ENCODE measurements at places on chromosomes 11 and 22.

- no peak for DNase-seq
These were observed 64.8 kb upstream of the FAR1 start for GRCh38 chr11:13603661-13604060.

DNA sequence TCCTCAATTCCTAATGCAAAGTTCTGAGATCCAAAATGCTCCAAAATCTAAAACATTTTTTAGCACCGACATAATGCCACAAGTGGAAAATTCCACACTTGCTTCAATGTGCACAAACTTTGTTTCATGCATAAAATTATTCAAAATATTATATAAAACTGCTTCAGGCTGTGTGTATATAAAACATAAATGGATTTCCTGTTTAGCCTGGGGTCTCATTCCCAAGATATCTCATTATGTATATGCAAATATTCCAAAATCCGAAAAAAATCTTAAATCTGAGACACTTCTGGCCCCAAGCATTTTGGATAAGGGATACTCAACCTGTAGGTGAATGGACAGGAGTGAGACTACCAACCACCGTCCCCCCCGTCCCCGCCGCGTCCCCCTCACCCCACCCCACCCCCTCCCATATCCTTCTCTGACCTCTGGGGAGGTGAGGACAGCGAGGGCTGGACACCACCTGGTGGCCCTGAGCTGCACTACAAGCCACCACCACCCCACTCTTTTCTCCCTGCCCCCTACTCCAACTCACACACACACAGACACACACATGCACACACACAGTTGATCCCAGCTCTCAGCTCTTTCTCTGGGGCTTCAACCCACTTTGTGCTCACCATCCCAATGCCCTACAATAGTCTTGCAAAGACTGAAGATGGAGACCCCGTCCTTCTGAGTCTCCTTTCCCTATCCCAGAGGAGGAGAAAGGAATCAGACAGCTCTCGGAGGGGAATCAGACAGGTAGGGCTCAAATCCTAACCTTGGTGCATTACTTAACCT is 101.0 kb downstream of the PDE2A start:
- no peak for DNase-seq

DNA sequence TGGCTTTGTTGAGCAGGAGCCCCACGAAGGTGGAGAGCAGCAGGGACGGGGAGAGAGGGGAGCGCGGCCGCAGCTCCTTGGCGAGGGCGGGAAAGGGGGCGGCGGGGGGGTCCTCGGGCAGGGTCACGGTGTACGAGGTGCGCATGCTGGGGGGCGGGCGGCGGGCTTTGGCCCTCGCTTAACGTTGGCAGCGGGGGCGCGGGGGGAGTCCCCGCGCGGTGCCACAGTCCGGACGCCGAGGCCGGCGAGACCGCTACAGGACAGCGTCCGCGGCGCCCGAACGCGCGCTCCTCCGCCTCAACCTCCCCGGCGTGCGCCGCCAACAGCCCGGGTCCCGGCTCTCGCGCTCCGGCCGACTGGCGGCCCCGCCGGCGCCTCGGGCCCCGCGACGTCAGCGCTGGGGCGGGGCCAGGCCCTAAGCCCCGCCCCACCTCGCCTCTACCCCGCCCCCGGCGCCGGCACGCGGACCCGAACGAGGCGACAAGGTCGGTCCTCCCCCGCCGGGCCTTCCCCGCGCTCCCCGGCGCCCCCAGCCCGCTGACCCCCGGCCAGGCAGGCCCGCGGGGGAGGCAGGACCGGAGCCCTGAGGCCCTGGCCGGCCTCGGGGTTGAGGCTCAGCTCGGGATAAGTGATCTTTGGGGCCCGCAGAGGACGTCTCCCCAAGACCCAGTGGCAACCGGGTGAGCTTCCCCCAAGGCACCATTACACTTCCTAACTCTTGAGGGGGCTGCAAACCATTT is 17.5 kb downstream of the USP2 start:
- no peak for DNase-seq

GRCh38 chr11:119624102-119624615 is 104.8 kb downstream of the NECTIN1 start:
- DNase-seq, result no peak

GRCh38 chr11:78266451-78266850 is 77.7 kb downstream of the USP35 start:
- DNase-seq, result no peak

DNA sequence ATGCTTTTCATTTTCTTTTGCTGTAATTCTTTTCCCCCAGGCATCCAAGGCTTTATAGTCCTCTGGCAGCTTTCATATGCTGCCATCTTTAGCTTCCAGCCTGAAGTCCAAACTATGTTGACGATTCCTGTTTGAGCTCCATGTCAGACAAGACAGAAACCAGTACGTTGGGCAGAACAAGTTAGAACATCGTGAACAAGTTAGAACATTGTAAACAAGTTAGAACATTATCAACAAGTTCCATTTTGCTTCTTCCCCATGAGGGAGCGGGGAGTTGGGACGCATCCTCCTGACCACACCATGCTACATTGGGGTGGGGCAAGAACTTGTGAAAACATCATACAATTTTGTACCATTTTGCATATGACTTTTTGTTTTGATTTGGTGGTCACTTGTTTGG is 23.9 kb downstream of the GLB1L2 start:
- DNase-seq, result no peak

DNA sequence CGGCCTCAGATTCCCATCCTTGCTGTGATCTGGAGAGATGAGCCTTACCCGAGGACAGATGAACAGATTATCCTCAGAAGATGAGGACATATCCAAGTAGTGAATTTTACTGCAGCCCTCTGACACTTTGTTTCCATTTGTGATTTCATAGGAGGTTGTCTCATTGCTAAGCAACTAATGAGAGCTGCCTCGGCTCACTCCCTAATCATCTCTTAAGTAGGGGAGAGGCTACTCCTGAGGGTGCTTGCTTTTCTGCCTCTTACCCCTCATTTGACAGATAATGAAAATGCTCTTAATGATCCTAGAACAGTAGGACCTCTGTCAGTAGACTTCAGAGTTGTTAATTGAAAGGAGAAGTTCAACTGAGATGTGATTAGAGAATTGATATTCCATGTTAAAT is 150.9 kb downstream of the TBC1D22A start:
- DNase-seq, result no peak

DNA sequence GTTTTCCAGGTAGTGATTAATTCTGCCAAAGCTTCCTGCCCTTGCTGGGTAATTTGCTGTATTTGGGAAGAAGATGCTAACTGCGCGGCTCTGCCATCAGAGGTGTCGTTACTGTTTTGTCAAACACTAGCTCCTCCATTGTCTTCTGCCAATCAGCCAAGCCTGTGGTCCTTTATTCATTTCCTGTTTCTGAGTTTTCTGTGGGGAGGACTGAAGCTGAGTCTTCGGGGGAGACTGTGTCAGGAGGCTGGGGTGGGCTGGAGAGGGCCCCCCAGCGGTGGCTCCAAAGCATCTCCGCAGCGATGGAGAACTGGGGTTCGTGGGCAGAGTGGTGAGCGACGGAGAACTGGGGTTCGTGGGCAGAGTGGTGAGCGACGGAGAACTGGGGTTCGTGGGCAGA is 322.9 kb upstream of the B3GAT1 start:
- no peak for DNase-seq

- DNase-seq, result no peak
These were observed 509 bp upstream of the PRRG4 start for GRCh38 chr11:32829157-32829679.

DNA sequence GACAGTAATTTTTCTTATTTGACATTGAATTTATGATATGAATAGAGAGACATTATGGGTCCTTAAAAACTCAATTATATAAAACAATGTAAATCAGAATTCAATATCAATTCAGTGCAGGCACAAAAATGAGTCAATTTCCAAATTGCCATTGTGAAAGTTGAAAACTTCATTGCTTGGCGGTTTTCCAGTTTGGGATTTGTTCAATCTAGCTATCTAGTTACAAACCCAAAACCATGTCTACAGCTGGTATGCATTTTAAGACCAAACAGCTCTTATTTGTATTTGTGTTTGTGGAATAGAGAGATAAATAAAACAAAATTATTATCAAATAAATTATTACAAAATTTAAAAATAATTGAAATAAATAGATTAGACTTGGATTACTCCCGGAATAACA is 1206.6 kb upstream of the RAG2 start:
- DNase-seq, result no peak

- DNase-seq, result no peak
These were observed at the start of gene PHLDB1 for GRCh38 chr11:118607401-118608359. Gene PHLDB1, plus strand, starts transcription at chr11:118607615. Its CDS starts 6,222 bp downstream, at chr11:118613837.

GRCh38 chr11:110345743-110346142 is 49.3 kb upstream of the RDX start:
- DNase-seq, result no peak

DNA sequence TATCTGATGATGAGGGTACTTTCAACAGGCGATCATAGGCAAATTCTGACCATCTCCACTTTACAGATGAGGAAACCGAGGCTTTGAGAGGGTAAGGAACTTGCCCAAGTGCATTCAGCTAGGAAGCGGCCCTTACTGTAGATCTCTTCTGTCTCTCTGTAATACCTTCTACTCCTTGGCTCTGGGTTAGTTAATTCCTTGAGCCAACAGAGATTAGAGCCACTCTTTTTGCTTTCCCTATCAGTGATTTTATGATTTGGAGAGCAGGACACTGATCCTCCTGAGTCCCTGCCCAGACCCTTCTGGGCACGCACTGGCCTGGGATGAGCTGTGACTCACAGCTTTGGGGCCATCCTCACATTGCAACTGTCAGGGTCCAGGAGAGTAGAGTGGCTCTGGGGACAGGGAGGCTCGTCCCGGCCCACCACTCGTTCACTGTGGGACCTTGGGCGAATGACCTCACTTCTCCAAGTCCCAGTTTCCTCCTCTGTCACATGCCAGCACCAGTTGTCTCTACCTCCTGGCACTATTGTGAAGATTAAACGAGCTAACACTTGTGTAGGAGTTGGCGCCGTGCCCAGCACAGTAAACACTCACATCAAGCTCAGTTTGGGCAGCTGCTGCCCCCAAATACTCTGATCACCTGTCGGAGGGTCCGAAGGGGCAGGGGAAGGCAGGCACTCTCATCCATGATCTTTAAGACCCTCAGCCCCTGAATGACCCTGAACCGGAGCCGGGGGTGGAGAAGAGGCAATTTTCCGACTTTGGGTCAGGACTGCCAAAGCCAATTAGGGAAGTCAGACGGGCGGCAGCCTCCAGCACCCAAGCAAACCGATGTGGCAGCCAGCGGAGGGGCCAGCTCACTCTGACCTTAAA is 235.0 kb downstream of the MIAT start:
- DNase-seq, result peak; percentile 89

DNA sequence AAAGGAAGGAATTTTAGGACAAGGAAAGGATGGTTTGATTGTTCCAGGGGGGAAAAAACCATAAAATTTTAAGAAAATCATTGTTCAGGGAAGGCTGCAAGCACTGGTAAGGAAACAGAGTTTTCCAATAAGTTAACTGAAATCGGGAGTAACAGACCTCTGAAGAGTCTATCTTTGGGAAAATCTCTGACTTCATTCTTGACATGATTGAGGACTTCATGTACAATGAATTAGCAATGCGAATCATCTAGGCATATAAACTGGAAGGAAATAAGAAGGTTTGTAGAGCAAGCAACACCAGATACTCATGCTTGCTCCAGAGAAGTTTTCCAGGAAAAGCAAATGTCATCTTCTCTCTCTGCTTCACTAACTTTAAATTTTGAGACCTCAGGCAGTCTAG is 18.5 kb downstream of the APLP2 start:
- DNase-seq, result no peak

GRCh38 chr11:61917334-61918109 is at the start of gene RAB3IL1:
Gene RAB3IL1, minus strand, starts transcription at chr11:61917566. Its CDS starts 199 bp downstream, at chr11:61917367.
- DNase-seq, result peak; percentile 53

Measured in NCI-H446 (cell line).